Pulmonary artery endothelial cell (primary cell): ENCODE measurements at places on chromosomes 7 and 10. TPM values are rescaled to one million over a fixed set of nuclear protein-coding genes. Genes with fewer than 3 reads are reported as not detected.

The POM121C gene
- 5.1 and 7.9 TPM in 2 replicates for total RNA-seq

The GIMAP4 gene
- 60.1 and 63.4 TPM in 2 replicates for total RNA-seq

- DNase-seq: no peak
Measured at GRCh38 chr7:26376175-26376917, 84.7 kb downstream of the SNX10 start.

GRCh38 chr7:95628831-95629439 lies 32.6 kb upstream of the PDK4 start:
- no peak for DNase-seq

DNA sequence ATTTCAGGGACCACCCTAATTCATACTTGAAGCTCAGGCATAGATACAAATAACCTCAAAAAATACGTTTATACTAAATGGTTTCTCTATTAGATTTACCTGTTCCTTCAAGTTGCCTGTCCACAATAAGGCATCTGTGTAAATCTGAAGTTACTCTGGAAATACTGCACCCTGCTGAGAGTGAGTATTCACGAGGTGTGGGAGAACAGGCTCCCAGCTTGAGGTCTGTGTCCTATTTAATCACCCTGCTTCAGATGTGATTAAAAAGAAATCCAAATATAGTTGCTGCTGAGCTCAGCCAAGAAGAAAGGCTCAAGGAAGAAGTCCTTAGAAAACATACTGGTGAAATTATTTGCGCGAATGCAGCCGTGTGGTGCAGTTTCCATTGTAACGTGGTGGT lies 136.8 kb downstream of the KLF6 start:
- DNase-seq: no peak

DNA sequence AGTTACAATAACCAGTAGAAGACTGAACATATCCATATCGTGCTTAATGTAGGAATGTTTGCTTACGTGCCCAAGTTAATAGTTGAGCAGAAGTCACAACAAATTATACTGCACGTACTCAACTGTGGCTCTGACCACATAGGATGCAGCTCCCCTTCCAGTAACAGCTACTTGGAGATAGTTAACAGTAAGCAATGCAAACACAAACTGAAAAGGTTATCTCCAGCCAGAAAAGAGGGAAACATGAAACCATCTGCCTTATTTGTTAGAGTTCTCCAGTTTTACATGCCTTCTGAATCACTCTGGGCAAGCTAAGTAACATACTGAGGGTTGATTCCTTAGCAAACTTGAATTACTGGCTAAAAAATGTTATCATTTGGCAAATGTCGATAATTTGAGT lies 9.8 kb downstream of the DHX32 start:
- no peak for DNase-seq
